Cortex of kidney (tissue), 1 donor: ENCODE measurements at places on chromosomes 2 and 18.

DNA sequence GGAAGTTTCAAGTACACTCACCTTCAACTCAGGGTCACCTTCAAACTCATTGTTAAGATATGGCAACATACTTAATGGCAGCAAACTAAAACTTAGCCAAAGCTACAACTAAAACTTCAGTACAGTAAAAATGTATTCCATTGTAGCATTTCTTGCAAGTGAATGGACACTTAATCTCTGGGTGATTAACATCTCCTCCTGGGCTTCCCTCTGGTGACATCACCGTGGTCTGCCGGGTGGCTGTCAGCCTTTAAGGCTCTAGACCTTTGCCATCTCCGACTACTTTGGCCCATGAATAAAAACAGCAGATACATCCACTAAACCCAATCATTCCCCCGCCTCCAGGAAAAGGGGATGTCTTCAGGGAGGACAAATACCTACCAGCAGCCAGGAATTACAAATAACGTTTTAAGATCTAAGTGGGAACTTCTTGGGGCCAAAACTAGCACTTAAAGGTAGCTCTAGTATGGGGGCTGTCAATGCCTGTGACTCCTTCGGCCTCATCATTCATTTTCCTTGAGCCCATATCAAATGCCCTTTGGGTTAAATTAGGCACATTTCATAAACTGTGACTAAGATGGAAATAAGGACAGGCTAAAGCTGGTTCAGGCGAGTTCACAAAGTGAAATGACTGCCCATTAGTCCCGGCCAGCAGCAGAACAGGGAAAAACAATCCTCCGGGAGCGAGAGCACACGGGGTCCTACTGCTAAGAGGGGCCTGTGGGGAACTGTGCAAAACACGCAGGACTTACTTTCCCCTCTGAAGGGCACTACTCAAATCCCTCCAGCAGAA lies 1.1 kb downstream of the TFCP2L1 start:
- DNase-seq, result no peak

DNA sequence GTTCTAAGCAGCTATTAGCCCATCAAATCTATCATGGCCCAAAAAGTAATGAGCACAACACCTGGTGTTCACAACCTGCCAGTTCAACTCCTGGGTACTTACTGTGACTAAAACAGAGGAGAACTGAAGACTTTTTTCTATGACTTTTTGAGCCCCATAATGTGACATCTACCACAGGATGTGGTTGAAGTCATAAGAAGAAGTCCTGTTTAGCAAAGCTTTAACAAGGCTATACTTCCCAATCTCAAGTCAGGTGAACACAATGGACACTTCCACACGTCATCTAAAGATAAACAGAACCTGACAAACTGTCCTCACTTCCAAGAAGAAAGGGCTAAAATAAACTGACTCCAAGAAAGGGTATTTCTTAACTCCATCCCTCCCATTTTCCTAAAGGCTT lies 138.8 kb downstream of the ATAD2B start:
- DNase-seq, result no peak

GRCh38 chr18:68847219-68847837 lies 49.4 kb downstream of the CCDC102B start:
- no peak for DNase-seq

- DNase-seq, result no peak
Observed at GRCh38 chr2:196538189-196538588, 101.3 kb upstream of the CCDC150 start.

- no peak for DNase-seq
Observed at GRCh38 chr18:23612434-23613090, 26.3 kb upstream of the NPC1 start.

GRCh38 chr2:197097578-197098366 lies 171.3 kb upstream of the PGAP1 start:
- DNase-seq, result no peak

- DNase-seq, result no peak
Observed at GRCh38 chr2:45765728-45766254, 114.3 kb downstream of the PRKCE start.

DNA sequence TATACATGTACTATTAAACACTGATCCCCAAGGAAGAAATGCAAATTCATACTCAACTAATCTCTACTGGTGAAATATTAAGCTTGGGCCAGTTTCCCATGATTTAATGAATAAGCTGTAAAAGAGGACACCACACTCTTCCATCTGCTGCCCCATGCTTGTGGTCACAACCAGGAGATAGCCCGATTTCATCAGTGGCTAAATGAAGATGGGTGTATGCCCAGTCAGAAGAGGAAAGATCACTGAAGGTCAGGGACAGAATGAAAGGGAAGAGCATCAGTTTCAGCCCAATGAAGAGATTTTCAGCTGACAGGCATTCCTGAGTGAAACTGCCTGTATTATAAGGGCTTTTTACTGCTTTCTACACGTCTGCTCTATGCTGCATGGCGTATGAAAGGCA lies 103.5 kb downstream of the KCNS3 start:
- DNase-seq, result no peak
